ENCODE measurements at places on chromosomes 7 and 10.

GRCh38 chr7:117225536-117225935 is 97.3 kb downstream of the WNT2 start:
- DNase-seq = no peak

- no peak for DNase-seq
Observed at GRCh38 chr7:28157831-28158416, 22.7 kb downstream of the JAZF1 start.

DNA sequence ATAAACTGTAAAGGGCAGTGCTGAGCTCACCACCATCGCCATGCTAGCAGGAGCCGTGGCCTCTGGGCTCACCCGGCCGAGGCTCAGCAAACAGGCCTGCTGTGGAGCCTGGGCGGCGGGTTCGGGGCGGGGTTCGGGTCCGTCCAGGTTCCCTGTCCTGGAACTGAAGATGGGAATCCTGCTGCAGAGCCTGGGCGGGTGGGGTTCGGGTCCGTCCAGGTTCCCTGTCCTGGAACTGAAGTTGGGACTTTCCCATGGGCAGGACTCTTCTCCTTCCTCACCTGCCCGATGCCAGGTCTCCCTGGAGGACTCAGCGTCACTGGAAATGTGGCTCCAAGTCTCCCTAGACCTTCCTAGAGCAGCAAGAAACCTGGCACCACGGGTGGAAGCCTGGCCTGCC is 36.6 kb downstream of the EN2 start:
- no peak for DNase-seq

GRCh38 chr7:24707988-24708615 is 49.2 kb downstream of the GSDME start:
- DNase-seq = no peak

GRCh38 chr7:2598154-2598823 is 33.5 kb upstream of the TTYH3 start:
- no peak for DNase-seq

- no peak for DNase-seq
Observed at GRCh38 chr7:114703677-114704076, 218.2 kb upstream of the MDFIC start.

GRCh38 chr7:80942261-80943041 is 23.6 kb upstream of the SEMA3C start:
- no peak for DNase-seq

DNA sequence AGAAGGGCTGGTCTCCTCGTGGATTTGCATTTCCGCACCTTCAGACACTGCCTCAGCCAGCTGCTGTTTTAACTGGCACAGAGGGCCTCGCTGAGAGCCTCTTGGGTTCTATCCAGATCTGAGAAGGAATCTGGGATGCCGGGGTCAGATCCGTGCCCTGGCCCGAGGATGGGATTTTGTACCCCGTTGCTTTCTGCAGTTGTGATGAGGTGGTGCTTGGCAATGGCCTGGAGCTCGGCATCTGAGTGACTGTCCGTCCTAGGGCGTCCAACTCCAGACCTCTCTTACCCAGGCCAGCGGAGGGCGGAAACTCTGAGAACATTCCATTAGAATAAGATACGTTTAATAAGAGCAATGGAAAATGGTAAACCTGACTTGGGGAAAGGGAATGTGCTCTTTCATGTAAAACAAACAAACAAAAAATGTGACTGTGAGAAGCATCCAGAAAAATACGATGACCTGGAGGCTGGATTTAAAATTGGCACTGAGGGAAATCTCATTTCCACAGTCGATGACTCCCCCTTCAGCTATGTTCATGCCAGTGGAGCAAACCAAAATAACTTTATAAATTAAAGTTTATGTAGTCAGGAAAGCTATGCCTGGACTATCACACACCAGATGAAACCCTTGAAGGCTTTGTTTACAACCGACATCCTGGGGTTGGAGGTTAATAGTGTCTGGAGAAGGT is 39.6 kb downstream of the GRK5 start:
- no peak for DNase-seq

- DNase-seq = no peak
Observed at GRCh38 chr10:71805776-71806703, 32.7 kb upstream of the VSIR start.

GRCh38 chr7:88147949-88148348 is 71.9 kb downstream of the SRI start:
- no peak for DNase-seq

DNA sequence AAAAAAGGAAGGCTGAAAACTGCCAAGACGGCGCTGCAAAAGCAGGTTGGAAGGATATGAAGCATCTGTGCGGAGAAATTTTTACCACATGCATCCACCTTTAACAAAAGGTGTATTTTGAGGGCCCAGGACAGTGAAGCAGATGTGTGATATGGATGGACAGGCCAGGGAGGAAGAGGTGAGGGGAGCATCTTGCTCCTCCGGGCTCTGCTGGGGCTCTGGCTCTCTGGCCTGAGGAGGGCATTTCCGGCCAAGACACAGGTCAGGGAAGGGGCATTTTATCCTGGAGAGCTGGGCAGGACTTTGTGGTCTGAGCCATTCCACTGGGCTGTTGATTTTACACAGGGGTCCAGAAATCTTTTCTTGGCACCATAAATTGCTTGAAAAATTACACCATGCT is 175.1 kb downstream of the ZMYND11 start:
- DNase-seq = no peak

- DNase-seq = peak; percentile 55
Observed at GRCh38 chr10:131635564-131636015, 265.2 kb upstream of the PPP2R2D start.

- no peak for DNase-seq
Observed at GRCh38 chr10:97109547-97109946, 76.2 kb downstream of the SLIT1 start.

DNA sequence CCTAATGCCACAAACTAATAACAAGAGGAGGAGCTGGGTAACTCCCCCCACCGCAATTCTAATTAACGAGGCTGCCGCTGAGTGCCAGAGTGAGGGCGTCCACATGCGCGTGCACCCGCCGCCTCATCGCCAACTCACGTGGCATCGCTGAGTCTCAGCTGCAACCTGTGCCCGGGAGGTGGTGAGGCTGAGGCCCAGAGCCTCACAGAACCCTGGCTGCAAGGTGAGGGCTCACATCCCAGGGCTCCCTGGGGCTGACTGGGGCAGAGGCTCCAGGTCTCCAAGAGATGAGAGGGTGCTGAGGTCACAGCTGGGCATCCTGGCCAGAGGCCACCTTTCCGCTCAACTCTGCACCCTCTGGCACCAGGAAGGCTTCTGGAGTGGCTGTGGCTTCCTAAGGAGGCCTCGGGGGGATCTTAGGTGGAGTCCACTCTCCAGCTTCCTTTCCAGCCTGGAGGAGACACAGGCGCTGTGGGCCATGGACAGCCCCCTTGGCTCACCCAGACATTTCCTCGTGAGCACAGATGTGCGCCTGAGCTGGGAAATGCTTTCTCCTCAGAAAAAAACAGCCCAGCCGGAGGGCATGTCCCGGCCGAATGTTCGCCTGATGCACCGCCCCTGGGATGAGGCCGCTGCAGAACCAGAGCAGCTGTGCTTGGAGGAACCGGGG is 242.6 kb downstream of the MAD1L1 start:
- no peak for DNase-seq

GRCh38 chr7:7290429-7291122 is 108.2 kb downstream of the C1GALT1 start:
- DNase-seq = no peak

DNA sequence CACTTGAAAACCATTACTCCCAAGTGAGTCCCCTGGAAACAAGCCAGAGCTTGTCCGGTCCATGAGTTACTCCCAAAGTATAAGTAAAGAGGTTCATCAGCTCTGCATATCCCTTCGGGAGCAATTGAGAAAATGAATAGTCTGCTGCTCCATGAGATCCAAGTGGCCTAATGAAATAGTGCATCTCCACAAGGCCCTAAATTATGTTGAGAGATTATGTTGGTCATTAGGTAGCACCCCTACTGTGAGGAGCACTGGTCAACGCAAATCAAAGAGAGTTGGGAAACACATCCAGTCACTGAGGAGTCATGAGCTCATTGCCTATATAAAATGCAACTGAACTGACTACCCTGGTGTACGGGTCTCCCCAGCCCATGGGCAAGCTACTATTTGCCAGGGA is 205.5 kb upstream of the AOAH start:
- DNase-seq = no peak

GRCh38 chr10:79451046-79451699 is 5.7 kb upstream of the ZCCHC24 start:
- no peak for DNase-seq

DNA sequence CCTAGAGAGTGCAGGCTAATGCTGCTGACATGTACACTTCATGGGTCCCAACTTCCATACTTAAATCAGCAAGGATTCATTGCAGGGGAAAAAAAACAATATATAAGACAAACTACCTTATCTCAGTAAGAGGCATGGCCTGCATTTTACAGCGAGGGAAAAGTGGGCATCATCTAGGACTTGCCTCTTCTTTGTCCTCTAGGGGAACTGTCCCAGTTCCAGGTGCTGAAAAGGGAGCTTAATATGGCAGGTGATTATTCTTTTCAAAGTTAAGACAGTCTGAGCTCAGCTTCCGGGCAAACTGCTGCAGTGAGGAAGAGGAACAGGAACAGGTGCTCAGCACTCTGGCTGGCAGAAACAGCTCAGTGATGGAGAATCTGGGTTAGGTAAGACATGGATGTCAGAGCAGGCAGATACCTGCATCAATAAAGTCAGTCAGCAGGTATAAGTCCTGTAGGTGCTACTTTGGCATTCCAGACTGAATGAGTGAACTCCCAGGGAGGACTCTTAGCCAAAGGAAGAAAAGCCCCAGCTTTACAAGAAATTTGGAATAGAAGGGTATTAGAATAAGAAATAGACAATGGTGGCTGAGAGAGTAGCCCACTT is 147.2 kb downstream of the TMEM178B start:
- no peak for DNase-seq

GRCh38 chr10:48192881-48193450 is 81.5 kb downstream of the FRMPD2 start:
- DNase-seq = no peak

- no peak for DNase-seq
Observed at GRCh38 chr7:134795231-134795630, 15.8 kb downstream of the CALD1 start.

- no peak for DNase-seq
Observed at GRCh38 chr7:37993060-37993501, 72.6 kb downstream of the EPDR1 start.

DNA sequence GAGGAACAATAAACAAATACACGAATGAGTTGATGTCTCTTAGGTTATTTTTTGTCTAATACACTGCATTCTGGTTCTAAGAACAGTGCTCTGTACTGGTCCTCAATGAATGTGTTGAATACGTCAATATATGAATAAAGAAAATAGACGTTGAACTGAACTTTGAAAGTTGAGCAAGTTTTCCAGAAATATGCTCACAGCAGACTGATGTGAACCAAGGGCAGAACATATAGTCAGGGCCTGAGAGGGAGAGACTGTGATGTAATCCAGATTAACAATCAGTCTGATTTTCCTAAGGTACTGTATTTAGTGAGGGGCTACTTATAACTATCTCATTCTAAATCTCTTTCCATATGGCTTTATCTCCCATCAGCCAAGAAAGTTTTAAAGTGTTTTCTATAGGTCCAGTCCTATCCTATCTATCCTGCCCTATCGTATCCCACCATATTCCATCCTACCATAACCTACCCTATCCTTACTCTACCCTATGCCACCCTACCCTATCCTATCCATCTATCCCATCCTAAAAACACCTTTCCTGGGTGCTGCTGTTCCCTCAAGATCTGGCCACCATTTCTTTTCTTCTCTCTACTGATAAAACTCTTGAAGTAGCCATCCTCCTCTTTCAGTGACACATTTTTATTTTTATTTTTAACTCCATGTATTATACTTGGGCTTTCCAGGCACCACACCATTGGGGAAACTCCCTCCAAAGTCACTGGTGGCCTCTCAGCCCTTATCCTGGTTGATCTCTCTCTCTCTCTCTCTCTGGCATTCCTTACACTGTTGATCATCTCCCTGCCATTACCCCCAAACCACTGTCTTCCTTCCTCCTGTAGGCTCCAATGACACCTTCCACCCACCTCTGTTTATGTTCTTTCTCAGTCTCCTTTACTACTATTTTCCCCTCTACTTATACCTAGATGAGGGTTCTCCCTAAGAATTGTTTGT is 212.3 kb upstream of the SLC26A5 start:
- DNase-seq = no peak

DNA sequence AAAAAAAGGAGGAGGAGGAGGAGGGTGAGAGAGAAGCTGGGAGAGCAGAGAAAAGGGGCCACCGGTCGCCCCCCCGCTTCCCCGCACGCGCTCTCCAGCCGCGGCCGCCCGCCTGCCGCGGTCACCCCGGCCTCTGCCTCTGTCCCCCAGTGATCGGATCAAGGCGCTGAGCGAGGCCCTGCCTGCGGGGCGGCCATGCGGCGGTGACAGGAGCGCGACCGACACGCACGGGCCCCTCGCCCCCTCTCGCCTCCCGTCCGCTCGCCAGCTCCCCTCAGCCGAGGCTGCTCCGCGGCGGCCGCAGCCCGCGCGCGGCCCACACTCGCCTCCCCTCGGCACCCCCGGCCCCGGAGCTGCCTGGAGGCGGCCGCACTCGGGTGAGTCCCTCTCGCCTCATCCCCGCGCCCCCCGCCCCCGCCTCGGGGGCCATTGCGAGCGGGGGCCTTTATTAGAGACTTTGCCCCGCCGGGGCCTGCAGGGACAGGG is at the start of gene GTF2I:
Gene GTF2I (plus strand): TSS at position 27 of the 486 bp plus-strand sequence. CDS start 31,411 bp downstream, outside the sequence.
- no peak for DNase-seq

DNA sequence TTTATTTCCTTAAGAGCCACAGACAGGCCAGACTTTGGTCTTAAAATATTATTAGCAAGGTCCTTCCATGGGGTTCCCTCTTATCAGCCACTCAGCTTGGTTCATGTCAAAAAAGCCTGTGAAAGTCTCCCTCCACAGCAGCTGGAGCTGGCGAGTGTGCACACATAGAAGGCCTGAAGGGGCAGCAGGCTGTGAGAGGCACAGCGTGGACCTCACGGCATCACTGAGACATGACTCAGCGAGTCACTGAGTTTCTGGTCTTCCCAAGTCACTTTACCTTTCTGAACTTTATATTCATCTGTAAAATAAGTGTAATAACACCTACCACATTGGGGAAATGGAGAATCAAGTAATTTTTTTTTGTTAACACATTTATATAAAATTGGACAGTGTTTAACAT is 8.7 kb downstream of the TAF3 start:
- no peak for DNase-seq

DNA sequence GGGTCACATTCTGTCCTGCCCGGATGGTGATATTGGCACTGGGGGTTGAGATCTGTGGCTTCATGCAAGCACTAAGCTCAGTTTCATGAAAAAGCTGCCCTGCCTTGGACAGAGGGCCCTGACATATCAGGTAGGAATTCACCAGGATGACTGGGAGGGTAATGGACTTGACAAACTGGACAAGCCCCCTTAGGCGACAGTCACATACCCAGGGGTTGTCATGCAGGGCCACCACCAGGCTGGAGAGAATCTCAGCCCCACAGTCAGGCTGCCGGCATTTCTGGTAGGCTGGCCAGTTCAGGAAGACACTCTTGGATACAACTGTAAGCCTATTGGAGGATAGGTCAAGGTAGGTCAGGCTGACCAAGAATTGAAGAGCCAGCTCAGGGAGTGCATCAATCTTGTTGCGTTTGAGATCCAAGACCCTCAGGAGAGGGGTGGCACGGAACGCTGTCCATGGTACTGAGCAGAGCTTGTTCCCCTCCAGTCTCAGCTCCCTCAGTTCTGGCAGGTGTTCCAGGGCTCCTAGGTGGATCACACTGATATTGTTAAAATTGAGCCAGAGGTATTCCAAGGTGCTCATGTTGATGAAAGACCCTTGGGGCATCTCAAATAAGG is 824 bp downstream of the LRIT2 start:
- DNase-seq = no peak

- peak; percentile 23 for DNase-seq
Observed at GRCh38 chr7:3028071-3028757, 15.5 kb downstream of the CARD11 start.

- peak; percentile 22 for DNase-seq
Observed at GRCh38 chr10:78595269-78595619, 473.5 kb upstream of the ZMIZ1 start.

GRCh38 chr10:129258283-129258923 is 208.6 kb upstream of the MGMT start:
- no peak for DNase-seq
